ENCODE measurements at places on chromosomes 12 and 14.
A peak's percentile ranks its signal among the peaks of the same experiment; 100 is the strongest.

- DNase-seq, result no peak
Observed at GRCh38 chr12:1471224-1471623, 123.2 kb downstream of the FBXL14 start.

GRCh38 chr12:25135531-25136154, 59.3 kb downstream of the DNAI7 start:
- DNase-seq, result no peak

- DNase-seq, result no peak
Observed at GRCh38 chr12:28865776-28866175, 283.3 kb upstream of the FAR2 start.

DNA sequence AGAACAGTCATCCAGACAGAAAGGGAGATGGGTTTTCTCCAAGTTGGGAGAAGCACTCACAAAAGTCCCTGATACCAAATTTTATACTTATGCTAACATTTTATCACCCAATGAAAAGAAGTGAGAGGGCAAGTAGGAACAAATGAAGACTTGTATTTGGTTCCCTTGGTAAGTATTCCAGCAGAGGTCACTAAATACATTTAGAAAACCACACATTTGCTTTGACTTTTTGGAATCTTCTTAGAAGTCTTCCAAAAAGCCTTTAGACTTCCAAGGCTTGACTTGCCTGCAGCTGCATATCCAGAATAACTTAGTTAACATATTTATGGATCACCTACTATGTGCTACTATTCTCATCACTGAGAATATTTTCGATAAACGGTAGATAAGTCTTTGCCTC, 3.1 kb upstream of the GYS2 start:
- no peak for DNase-seq

DNA sequence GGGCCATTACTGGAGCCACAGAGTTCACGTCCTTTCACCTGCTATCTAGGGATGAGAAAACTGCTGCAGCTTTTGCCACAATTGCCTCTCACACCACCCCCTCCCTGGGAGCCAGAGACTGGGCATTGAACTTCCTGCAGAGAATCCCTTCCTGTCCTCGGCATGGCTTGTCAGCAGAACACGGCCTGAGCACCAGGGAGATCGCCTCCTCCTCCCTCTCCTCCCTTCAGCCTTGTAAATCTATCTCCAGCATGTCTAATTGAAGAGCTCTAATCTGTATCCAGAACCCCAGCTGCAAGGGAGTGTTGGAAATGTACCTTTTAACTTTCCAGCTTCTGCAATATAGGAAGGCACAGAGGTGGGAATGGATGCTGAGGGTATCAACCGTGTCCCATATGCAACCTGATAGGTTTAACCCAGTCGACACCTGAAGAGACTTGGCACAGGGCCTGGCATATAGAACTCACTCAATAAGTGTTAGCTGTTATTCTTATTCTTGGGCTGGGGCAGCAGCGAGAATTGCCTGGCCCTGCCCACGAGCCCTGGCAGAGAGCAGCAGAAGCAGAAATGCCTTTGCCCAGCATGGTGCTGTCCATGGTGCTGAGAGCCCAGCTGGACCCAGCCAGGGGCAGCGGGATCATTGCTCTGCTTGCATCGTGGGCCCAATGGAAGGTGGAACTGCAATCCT, 26.8 kb downstream of the TMEM63C start:
- DNase-seq, result peak; percentile 9

- DNase-seq, result no peak
Observed at GRCh38 chr12:120962532-120963020, 15.8 kb upstream of the HNF1A start.

GRCh38 chr12:53504004-53504920, 3.0 kb downstream of the NPFF start:
- no peak for DNase-seq

GRCh38 chr12:119959435-119959834, 29.6 kb upstream of the BICDL1 start:
- DNase-seq, result no peak

- no peak for DNase-seq
Observed at GRCh38 chr12:79532907-79533288, 157.9 kb downstream of the PAWR start.

DNA sequence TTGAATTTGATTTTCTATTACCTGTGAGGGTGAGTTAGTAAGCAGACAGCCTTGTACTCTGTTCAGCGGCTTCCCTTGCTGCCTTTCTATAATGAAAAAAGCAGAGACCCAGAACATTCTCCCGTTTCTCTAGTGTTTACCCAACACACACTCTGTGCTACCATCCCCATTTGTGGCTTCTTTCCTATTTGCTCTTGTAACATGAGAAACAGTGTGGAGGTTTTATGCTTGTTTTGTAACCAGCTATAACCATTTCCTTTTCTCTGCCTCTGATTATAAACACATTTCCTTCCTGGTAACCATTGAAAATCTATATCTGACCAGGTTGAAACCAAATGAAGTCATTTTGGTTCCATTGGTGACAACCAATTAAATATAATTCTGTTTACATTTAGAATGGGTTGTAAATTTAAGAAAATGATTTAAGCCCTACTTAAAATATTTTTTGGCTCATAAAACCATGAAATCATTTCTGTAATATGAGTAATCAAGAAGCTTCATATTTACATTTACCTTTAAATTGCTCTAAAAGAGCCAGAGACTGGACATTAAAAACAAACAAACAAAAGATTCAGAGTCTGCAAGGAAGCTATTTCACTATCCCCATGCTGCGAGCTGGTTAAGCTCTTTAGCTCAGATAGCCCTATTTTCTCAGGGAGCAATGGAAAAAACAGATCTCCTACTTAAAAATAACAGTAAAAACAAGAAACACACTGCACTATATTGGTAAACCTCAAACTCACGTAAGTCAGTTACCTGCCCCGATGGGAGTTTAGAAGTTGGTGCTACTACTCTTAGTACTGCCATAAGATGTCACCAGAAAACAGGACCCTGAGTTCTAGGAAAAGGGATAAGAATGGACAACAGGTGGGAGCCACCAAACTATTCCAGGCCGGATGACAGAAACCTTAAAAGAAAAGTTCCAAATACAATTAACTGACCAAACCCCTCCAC, 206.5 kb upstream of the EEA1 start:
- DNase-seq, result no peak

DNA sequence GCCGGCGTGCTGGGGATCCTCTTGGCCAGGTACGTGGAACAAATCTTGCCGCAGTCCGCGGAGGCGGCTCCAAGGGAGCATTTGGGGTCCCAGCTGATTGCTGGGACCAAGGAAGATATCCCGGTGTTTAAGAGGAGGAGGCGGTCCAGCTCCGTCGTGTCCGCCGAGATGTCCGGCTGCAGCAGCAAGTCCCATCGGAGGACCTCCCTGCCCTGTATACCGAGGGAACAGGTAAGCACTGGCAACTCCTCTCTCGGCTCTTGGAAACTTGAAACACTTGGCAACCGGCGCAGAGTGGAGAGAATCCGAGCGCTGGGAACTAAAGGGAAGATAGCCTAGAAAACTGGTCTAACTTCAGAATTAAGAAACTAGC, 1.7 kb downstream of the PDE3A start:
- DNase-seq, result no peak

- DNase-seq, result no peak
Observed at GRCh38 chr12:43063650-43064049, 474.1 kb upstream of the PRICKLE1 start.

Data from stimulated activated CD8-positive, alpha-beta memory T cell treated with anti-CD3 and anti-CD28 coated beads, Interleukin-4, amount 100 ng/mL, for 1 hour (primary cell).